Right renal pelvis (tissue), 4 donors: ENCODE measurements at places on chromosomes 4 and X. TPM values are rescaled to one million over a fixed set of nuclear protein-coding genes. Genes with fewer than 3 reads are reported as not detected.

GRCh38 chr4:94813221-94813620 is 55.5 kb downstream of the BMPR1B start:
- no peak for DNase-seq

- no peak for DNase-seq
These were observed 589.1 kb downstream of the TRIML1 start for GRCh38 chr4:188728359-188728758.

- no peak for DNase-seq
These were observed 62.6 kb downstream of the NSUN7 start for GRCh38 chr4:40812386-40812785.

DNA sequence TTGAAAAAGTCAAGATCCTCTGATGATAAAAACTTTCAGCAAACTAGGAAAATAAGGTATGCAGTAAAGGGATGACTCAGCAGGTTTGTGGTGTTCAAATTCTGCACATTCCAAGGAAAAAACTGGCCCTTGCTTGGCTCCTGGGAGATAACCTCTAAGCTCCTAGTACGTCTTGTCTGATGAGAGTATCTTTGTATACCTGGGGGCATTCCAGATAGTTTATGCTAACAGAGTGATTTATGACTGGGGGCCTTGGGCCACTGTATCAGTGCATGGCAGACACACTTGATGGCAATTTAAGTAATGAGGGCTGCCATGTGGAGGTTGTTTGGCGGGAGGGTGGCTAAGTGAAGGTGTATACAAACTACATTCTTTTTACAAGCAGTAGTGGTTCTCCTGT is 56.9 kb downstream of the NSG1 start:
- no peak for DNase-seq

GRCh38 chr4:4542774-4543485 is 1.1 kb upstream of the STX18 start:
- no peak for DNase-seq

DNA sequence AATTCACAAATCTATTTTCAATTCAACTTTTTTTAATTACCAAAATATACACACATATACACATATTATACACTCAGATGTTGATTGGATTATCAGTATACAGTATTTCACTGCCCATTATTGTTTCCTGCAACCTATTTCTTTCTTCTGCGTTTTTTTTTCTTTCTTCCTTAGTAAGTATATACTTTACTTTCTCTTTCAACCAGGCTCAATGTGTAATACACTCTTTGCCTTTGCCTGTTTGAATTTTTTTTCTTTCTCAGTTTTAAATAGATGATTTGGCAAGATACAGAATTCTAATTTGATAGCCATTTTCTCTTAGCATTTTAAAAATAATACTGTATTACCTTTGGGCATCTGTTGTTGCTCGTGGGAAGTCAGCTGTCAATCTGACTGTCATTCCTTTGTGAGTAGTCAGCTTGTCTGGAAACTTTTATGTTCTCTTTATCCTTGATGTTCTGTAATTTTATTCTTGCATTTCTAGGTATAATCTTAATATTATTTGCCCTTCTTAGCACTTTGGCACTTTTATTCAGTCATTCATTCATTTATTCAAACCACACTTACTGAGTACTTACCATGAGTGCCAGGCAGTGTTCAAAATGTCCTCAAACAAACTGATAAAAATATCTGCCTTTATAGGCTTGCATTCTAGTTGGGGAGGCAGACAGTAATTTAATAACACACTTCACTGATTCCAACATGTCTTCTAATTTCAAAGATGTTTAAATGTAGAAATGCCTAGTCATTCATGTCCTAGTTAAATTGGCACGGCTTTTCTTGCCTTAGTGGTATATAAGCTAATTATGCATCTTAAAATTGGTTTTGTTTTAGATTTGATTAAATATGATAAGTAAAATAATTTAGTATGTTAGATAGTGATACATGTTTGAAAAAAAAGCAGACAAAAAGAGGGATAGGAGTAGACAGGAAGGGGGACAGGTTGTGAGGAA is 3.7 kb downstream of the USP38 start:
- no peak for DNase-seq

DNA sequence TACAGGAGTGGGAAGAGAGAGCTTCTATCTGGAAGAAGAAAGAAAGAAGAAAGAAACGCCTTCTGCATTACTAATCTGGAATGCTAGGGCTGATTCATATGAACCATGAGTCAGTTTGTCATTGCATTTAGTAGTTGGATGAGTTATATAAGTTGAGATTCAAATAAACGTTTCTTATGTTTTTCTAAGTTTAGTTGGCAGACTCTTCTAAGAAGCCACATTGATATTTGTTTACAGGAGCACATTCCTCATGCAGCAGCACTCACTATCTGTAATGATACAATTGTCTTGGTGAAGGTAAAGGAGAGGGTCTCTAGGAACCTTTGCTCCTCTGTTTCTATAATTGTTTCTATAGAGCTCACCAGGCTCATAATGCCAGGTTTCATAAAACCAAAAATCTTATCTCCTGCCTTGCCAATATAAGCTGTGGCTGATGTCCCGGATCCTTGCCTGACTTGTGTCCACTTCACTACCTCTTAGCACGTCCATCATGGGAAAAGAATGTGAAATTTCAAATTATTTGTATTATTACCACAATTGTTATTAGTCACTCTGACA is 39.5 kb downstream of the HOPX start:
- no peak for DNase-seq

GRCh38 chr4:183396227-183396637 is 48.2 kb upstream of the CDKN2AIP start:
- DNase-seq, result no peak

DNA sequence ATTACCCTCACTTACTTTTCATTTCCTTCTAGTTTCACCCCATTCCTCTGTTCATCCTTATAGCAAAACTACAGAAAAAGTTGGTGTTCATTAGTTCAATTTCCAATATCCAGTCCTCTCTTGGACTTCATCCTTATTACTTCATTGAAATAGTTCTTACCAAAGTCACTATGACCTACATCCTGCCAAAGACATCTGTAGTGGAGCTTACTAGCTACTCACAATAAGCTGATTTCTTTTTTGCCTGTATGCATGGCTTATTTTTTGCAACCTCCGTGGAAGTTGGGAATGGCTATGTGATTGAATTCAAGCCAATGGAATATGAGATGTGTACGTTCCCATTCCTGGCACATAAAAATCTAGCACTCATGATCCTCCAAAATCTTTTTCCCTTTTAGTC is 4.6 kb upstream of the CDKL2 start:
- DNase-seq, result no peak

DNA sequence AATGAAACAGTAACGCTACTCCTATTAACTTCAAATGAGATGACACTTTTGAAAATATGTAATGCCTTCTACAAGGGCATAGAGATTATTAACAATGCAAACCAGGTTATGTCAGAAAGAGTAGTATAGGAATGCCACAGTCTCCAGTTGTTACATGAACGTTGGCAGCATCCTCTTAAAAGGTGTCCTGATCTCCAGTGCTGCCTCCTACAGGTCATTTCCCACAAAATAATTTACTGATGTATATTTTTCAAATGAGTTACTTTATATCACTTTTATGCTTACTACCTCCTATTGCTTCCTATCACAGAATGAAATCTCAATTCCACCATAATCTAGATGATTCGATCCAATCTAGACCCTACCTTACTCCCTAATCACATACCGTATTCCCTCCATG is 195.2 kb upstream of the EPHA5 start:
- no peak for DNase-seq

DNA sequence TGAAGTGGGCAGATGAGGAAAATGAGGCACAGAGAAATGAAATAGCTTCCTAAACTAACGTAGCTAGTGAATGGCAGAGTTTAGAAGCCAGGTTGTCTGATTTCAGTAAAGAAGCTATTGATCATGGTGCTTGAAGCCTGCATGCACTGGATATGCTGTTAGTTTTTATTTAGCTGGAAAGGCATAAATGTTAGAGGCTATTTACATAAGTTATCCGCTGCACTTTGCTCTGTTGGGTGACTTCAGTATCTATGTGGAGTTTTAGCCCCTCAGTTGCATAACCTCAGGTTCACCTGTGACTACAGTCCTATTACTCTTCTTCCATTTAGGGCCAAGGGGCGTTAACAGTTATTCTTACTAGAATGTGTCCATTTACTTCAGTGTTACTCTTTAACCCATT is 522.4 kb upstream of the RPS6KA3 start:
- no peak for DNase-seq

DNA sequence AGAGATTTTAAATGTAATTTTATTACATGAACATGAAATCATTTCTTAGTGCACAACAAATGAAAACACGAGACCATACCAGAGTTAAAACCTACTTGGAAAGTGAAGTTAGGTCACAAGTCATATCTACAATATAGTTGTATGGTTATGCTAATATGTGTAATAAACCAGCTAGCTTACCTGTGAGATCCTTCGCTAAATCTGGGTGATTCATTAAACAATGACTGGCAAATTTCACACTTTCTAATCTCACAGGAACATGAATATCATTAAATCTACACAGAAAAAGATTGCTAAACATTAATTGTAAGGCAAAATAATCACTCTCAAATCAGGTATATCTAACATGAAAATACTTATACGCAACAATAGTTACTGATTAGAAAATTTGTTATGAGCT is 67.6 kb downstream of the PDS5A start:
- no peak for DNase-seq

DNA sequence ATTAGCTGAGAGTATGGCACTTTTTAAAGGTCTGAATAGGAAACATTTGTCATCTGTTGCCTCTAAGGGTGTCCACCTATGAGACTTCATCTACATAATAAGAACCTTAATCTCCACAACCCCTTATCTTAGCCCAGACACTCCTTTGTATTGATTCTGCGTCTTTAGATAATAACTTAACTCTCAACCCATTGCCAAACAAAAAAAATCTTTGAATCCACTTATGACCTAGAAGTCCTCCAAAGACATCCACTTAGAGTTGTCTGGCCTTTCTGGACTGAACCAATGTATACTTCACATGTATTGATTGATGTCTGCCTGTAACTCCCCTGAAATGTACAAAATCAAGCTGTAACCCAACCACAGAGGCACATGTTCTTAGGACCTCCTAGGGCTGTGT is 66.0 kb upstream of the CHRNA9 start:
- no peak for DNase-seq

DNA sequence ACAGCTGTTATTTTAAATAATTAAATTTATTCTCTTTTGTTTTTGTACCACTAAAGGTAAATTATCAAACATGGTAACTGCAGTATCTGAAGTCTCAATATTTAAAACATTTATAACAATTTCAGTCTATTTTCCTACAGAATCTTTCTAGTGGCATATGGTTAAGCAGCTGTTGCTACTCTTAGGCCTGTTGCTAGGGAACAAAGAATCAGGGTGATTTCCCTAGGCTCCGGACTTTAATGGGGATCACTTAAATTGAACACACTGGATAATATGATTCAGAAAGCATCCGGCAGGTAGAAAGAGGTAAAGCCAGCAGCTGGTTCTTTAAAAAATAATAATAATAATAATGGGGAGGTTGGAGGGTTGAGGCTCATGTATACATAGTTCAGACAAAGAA is 17.6 kb downstream of the FBXO8 start:
- DNase-seq, result no peak

DNA sequence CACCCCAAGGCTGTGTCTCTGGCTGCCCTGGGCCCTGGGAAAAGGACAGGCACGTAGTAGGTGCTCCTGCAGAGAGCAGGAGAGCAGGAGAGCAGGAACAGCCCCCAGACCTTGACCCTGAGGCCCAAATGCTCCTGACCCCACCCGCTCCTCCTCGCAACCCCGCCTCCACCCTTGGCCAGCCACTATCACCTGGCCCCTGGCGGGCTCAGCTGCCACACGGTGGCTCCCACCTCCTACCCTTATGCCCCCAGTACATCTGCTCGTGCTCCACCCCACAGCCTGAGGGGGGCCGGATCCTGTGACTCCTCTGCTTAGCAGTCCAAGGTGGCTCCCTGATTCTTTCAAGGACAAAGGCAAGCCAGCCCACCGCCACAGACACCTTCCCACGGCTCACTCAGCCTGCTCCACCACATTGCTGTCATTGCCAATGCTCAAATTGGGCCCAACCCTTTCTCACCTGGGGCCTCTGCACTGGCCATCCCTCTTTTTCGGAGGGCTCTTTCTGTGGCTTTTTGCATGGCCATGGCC is 5.4 kb upstream of the HAUS7 start:
- no peak for DNase-seq

DNA sequence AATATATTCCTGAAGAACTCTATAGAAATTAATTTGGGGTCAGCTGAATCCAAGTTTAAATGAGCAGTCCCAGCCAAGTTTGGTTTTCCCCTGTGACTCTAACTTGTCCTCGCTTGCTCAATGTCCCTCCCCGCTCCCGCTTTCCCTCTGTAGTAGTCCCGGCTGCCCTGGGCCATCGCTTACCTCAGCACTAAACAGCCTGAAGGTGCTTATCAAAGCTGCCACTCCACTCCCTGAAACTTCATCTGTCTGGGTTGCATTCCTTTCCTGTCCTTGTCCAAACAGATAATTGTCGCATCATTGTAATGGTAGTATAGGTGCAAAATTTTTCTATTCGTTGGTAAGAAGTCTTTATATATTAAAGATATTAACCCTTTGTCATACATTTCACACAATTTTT is 12.8 kb downstream of the SLC25A43 start:
- DNase-seq, result no peak

DNA sequence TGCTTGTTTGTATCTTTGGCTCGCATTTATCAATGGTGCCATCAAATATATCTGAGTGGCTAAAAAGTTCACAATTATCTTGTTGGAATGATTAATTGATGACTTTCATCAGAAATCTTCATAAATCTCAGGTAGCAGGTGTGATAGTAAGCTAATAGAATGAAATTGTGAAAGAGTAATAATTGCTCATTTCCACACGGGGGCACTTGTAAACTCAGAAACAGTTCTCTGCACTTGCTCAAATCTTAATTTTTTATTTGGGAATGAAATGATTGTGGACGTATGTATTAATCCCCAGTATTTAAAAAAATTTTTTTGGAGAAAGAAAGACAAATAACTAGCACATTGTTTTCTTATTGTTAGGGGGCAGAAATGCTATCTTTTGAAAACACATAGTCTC is 132.8 kb downstream of the DTHD1 start:
- no peak for DNase-seq

DNA sequence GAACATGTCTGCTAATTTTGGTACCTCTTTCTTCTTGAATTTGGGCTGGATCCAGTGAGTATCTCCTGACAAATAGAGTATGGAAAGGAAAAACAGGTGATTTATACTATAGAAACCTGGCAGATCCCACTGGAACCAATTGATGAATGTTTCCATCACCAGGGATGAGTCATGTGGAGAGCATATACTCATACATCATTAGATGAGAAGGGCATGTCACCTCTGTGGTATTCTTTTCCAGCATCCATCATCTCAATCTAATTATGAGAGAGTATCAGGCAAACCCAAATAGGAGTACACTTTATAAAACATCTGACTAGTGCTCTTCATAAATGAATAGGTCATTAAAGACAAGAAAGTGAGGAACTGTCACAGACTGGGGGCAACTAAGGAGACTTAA is 90.7 kb downstream of the CLDN22 start:
- DNase-seq, result no peak

- DNase-seq, result no peak
These were observed 260.5 kb downstream of the RAPGEF2 start for GRCh38 chr4:159363361-159363760.

BTC gene
- 6.7 TPM for polyA plus RNA-seq

CRMP1 gene
- polyA plus RNA-seq, result 50.9 TPM

TNIP3 gene
- 2.0 TPM for polyA plus RNA-seq

CCDC110 gene
- polyA plus RNA-seq, result 2.7 TPM
